Breast epithelium (tissue), 4 donors: ENCODE measurements at places on chromosomes 2 and 18.

DNA sequence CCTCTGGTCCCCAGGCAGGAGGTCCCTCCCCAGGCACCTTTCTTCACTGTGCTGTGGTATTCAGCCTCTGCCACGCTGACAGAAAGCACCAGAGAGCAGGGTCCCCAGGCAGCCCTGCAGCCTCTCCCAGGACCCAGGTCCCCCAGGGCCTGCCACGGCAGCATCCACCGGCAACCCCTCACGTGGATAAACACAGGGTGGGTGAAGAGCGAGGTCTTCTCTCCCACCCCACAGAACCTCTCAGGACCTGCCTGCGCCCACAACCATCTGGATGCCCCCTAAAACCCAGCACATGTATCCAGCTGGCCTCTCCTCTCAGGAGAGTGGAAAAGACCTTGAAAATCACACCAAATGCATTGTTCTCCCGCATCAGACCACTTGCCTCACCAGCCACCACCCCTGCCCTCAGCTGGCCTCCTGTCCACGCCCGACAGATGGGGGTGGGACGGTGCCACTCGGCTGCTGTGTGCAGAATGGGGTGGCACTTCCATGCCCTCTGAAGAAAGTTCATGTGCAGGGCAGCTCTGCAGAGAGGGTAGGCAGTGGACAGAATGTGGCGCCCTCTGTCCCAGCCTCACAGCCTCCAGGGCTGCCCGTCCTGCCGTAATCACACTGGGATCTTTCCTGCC, 4.0 kb upstream of the CROCC2 start:
- no peak for DNase-seq

DNA sequence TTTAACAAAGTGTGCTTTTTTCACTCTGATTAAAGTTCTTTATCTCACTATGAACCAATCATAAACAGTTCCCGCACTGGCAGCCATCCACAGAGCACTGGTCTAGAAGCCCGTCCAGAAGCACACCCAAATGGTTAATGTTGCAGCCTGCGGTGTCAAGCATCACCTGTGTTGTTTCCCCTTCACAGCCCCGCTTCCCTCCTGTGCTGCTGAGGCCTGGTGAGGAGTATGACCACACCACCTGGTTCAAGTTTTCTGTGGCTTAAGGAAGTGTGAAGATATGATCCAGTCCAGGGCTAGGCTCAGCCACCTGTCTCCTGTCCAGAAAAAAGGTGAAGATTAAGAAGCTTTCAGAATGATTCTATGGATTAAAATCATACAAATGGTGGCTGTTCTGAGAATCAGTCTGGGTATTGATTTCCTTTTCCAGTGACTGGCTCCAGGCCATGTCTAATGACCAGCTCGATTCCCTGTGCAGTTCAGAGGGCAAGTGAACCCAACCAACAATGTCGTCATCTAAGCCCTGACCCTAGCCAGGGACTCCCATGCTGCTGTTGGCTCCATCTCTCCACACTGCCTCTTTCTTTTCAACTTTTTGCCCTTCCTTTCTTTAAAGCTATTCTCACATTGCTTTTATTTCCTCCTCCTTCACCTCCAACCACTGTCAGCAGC, 17.7 kb downstream of the SRSF7 start:
- no peak for DNase-seq

DNA sequence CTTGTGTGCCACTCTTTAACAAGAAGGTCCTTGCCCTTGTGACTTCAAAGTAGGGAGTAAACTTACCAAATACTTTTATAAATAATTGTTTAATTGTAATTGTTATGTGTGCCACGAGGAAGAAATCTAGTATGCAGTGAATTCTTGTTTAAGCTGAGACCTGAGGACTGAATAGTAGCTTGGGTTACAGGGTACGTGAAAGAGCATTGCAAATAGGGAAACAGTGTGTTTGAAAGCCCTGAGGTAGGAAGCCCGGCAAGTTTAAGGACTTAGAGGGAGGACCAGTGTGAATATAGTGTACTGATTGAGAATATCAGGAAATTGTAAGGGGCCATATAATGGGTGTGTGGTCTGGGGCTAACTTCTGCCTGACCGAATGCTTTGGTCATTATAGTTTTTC, 26.2 kb downstream of the PHLPP1 start:
- no peak for DNase-seq

DNA sequence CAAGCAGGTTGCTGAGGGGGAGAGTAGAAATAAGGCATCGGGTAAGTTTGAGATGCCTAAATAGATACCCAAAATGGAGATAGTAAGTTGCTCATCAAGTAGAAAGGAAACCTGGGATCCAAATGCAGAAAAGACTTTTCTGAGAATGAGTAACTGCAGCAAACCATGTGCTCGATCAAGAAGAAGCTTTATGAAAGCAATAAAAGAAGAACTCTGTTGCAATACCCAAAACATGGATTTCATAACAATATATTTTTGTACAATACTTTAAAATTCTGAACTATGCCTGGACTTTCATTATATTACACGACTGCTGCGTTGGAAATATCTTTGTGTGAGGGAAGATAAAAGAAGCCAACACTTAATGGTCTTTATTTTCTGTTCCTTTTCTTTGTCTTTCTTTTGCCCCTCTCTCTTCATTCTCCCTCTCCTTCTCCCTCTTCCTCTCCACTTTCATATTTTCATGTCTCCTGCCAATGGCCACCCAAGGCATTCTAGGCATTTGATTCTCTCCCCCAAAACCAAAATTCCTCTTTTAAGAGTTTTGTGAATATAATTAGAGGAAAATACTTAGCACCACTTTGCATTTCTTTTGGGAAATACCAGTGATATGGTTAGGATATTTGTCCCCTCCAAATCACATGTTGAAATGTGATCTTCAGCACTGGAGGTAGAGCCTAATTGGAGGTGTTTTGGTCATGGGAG, 257.6 kb downstream of the MREG start:
- DNase-seq: no peak

- DNase-seq: no peak
Measured at GRCh38 chr2:72028996-72029395, 118.7 kb downstream of the CYP26B1 start.

DNA sequence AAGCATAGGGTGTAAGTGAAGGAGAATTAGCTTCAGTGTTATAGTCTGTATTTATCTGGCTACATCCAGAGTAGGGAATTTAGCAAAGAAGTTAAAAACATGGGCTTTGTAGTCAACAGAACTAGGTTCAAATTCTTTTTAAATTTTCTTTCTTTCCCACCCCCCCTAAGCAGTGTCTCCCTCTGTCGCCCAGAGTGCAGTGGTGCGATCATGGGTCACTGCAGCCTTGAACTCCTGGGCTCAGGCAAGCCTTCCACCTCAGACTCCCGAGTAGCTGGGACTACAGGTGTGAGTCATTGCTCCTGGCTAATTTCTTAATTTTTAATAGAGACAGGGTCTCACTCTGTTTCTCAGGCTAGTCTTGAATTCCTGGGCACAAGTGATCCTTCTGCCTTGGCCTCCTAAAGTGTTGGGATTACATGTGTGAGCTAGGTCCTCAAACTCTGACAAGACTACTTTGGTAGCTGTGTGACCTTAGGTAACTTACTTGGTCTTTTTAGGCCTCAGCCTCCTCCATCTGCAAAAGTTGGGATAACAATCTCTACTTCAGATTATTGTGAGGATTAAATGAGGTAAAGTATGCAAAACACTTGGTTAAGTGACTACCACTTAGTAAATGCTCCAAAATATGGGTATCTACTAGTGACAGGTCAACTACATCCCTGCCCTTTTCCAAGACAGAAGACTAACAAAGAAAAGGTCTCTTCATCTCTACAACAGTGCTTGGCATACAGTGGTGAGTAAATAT, 17.8 kb downstream of the DOK1 start:
- no peak for DNase-seq

- DNase-seq: no peak
Measured at GRCh38 chr2:51698021-51698420, 666.1 kb upstream of the NRXN1 start.

DNA sequence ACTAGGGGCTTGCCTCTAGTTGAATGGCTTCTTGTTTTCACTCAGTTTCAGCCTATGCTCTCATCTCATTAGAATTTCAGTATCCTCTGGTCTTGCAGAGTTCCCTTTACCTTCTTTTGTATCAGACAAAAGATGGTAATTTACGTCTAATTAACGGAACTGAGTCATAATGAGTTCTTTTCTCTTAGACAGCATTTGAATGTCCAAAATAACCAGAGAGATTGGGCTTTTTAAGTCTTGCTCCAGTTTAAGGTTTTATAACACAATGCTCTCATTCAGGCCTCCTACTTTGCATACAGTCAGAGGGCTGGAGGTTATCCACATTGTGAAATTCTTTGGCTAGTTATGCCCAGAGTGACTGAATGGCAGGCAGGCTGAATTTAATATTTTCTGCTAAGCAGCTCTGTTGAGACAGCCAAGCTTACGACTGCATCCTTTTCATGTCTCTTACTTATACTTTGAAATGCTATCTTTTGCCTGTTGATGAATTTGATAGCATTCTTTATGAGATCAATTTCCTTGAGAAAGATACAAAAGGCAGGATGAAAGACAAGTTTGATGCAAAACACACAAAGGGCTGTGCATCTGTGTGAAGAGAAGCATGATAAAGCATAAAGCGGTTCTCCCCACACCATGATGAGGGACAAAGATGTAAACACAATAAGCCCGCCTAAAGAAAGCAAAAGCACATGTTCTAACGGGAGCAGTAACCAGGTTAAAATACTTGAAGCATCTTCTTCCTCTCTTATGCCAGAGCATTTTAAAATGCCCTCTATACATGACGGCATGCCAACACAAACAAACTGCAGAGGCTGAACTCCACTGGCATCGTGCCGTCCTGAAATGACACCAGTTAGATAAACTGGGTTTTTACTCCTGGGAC, 90.0 kb downstream of the CDH2 start:
- no peak for DNase-seq

- no peak for DNase-seq
Measured at GRCh38 chr18:78900938-78901909, 78.4 kb upstream of the SALL3 start.

DNA sequence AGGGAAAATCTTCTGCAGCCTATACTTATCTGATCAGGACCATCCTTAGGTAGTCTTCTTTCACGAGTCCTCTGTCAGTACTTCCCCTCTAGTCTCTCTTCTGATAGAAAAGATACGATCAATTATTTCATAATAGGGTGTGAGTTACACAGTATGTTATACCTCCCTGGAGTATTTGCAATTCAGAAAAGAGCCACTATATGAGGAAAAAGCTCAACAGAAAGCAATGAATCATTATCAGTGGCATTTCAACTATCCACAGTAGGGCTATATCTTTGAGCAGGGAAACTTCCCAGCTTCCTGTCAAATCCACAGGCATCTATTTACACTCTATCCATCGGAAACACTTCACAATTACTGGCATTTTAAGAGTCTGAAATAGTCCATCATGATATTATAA, 105.3 kb upstream of the ACVR2A start:
- DNase-seq: no peak

GRCh38 chr2:133657591-133657990, 89.3 kb upstream of the NCKAP5 start:
- no peak for DNase-seq

- DNase-seq: no peak
Measured at GRCh38 chr18:59846814-59847490, 52.8 kb upstream of the PMAIP1 start.
